CD4-positive, alpha-beta memory T cell (primary cell): ENCODE measurements at places on chromosomes 16 and 17. TPM values are rescaled to one million over a fixed set of nuclear protein-coding genes. Genes with fewer than 3 reads are reported as not detected.

GRCh38 chr16:14511800-14512135 is 118.3 kb downstream of the PARN start:
- DNase-seq = no peak

DNA sequence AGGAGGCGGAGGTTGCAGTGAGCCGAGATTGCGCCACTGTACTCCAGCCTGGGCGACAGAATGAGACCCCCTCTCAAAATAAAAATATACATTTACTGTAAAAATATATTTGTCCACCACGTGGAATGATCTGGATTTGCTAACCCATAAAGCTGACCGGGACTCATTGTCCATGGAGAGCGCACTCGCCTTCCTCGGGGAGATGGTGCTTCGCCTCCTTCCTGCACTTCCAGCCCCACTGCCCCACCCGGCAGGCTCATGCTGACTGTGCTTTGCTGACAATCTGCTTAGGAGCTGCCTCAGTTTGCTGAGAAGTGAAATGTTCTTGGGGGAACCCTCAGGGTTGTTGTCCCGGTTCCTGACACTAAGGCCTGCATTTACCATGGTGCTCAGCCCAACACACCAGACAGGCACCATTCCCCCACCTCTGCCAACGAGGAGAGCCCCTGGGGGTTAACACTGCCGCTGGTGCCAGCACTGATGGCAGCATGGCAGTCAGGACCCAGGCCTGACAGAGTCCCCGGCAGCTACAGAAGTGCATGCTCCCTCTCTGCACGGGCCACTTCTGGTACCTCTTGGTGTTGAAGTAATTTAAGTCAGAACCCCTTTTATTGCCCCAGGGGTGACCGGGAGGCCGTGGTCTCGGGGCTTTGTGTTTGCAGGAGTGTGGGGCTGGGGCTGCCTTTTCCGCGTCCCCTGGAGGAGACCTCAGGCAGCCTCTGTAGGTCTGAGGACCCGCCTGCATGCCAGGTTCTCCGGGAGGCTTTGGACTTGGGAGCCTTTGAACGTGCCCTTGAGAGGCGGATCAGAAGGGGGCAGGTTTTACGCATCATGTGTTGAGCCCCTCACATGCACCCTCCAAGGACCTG is 2.5 kb downstream of the NUBP2 start:
- DNase-seq = no peak

DNA sequence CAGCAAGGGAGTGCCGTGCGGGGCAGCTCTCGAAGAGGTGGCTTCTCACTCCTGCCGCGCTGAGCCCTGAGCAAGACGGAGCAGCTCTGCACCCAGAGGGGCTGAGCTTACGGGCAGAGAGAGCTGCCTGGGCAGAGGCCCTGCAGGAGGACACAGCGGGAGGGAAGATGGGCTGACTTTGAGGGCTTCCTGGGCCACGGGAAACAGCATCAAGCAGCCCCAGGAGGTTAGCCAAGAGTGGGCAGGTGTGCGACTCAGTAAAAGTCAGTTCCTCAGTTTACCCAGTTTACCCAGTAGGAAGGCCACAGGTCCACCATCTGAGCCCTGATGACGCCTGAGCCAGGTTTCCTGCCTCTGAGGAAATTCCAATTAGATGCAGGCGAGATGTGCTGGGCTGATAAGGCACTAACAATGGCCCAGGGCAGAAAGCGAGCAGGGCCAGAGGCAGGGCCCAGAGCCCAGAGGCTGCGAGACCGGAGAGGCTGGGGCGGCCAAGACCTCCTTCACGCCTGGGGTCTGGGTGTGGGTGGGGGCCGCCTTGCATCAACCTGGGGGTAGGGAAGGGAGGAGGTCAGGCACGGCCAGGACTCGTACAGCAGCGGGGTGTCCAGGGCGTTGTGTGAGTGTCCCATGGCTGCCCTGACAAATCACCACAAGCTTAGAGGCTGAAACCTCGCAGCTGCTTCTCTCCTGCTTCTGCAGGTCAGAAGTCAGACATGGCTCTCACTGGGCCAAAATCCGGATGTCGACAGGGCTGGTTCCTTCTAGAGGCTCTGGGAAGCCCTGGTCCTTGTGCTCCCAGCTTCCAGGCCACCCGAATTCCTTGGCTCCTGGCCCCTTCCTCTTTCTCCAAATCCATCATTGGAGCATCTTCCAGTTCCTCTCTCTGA is 32.0 kb upstream of the CIBAR2 start:
- no peak for DNase-seq

- DNase-seq = no peak
Observed at GRCh38 chr17:80112471-80113032, 11.2 kb downstream of the GAA start.

GRCh38 chr17:2985318-2985717 is 78.1 kb downstream of the OR1D5 start:
- no peak for DNase-seq

DNA sequence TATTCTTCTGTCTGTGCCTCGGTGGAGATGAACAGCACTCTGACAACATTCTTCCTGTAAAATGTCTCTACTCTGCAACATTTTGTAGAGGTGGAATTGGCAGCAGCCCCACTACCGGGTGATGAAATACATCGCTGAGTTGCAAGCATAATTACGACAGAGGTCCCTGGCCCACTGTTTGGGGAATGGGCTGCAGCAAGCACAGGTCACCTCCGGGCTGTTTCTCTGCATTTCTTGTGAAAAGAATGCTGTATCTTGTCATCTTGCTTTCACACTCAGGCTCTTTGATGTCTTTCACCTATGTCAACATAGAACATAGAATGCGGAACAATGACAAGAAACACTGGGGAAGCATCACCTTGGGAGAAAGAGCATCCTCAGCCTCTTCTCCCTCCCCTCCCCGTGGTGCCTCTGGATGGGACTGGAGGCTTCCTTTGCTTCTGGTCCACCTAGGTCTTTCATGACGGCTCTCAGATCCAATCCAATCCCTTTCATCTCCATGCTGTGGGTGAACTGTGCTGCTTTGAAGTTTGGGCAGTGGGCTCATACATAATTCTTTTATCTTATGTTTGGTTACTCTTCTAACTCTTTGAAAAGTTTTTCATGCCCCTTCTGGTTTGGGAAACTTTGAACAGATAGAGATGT is 265.0 kb downstream of the PHKB start:
- no peak for DNase-seq

GRCh38 chr16:49961089-49961488 is 63.9 kb upstream of the CNEP1R1 start:
- DNase-seq = no peak

DNA sequence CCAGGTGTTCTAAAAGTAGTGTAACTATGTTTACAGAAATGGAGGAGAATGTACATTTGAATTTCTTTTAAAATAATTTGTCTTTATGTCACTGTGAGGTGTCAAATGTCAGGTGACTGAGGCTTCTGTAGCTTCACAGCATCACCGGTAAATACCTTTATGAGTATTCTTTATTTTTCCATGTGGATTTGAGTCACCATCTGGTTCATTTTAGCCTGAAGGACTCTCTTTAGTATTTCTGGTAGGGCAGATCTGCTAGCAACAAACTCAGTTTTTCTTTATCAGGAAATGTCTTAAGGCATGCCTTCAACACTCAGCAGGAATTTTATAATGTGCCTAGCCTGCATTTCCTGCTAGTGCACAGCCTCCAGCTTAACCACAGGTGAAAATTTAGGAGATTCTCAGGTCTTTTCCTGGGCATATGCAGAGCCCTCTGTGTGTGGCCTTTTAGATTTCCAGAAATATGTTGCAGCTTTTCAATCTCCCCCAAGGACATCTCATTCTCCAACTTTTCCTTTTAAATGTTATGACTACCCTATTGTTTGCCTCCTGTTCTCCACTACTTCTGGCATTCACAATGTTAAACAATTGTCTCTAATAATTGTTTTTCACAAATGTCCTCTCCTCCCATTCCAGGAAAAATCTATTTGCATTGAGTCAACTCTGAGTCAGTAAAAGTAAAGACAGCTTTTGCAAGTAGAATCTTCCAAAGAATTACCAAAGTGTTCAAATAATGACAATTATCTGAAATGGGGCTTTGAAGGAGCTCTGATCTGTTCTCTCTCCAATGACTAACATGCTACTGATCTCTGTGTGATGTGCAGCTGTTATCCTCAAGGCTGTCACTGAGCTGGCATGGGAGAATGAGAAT is 239.4 kb upstream of the CPHXL start:
- DNase-seq = no peak

- DNase-seq = no peak
Observed at GRCh38 chr16:200388-200787, 20.1 kb downstream of the HBQ1 start.

GRCh38 chr17:82432017-82432416 is 13.6 kb upstream of the OGFOD3 start:
- DNase-seq = no peak

DNA sequence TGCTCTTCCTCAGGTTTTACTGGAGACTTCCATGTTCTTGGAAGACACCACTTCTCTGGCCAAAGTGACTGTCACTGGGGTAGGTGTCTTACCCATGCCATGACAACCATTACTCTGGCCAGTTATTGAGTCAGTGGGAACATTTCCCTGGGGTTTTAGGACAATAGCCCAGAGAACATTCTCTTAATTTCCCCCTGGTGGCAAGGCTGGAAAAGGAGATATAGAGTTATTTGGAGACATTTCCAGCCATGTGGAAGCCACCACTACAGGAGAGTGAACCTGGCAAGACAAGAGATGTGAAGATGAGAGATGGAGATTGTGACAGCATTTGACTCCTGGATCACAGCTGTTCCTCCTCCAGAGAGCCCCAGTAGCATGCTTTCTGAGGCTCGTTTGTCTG is 106.2 kb downstream of the CDK5R1 start:
- DNase-seq = no peak

- peak; percentile 6 for DNase-seq
Observed at GRCh38 chr17:57408071-57408811, 151.9 kb downstream of the MSI2 start.

DNA sequence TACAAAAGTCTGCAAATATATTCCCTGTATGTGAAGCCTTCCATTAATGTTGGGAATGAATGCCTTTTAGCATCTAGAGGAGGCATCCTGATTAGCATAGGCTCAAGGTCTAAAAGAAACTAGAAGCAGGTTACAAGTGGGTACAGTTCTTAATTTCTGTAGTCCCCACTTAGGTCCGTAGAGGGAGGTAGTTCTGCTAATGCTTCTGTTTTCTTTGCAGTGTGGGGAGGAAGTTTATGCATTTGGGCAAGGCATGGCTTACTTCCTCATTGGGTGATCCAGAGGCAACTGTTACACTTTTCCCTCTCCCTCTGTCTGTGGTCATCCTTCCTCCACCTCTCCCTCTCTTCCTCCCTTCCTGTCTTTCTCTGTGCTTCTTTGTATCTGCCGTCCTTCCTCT is 108.4 kb upstream of the ZKSCAN2 start:
- no peak for DNase-seq

DNA sequence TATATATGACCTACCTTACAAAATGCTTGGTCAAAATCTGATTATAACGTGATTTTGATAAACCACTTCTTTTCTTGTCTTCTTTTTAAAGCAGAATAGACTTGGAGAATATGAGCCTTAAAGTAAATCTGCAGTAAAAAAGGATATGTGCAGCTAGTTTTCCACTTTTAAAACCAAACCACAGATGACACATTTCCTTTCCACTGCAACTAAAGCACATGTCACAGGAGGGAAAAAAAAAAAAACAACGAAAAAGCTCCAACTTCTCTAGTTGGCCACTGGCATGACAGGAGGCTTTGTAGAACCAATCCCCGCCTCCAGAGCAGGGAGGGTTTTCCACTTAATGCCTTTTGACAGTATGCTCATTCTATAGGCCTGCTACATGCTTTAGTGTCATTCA is at the start of gene EVI2A:
TSS of gene EVI2A (minus strand) at position 142 of the 400 bp plus-strand sequence. CDS start 2,609 bp downstream, outside the sequence.
- DNase-seq = peak; percentile 91

DNA sequence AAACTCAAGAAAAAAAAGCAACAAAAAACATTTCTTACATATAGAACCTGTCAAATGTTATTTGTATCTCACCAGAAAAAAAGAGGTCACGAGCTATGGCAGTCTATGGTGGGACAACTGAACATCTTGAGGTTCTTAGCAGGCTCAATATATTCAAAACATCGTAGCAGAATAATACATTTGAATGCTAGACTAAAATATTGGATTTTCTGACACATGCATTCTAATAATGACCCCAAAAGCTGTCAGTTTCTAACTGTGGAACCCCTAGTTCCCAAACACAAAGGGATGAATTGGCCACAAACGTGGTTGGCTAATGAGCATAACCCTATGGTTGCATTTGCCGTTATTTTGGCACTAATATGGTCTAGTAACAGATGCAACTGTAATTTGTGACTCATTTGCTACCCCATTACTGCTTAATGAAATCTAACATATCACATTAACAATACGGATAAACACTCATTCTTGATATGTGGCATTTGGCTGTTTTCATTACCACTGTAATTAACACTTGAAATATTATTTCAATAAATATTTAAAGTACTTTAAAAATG is 81.2 kb downstream of the TOX3 start:
- DNase-seq = no peak

- peak; percentile 59 for DNase-seq
Observed at GRCh38 chr16:4330277-4330874, 14.5 kb downstream of the GLIS2 start.

GRCh38 chr16:67419502-67419901 is 3.2 kb upstream of the ZDHHC1 start:
- no peak for DNase-seq

DNA sequence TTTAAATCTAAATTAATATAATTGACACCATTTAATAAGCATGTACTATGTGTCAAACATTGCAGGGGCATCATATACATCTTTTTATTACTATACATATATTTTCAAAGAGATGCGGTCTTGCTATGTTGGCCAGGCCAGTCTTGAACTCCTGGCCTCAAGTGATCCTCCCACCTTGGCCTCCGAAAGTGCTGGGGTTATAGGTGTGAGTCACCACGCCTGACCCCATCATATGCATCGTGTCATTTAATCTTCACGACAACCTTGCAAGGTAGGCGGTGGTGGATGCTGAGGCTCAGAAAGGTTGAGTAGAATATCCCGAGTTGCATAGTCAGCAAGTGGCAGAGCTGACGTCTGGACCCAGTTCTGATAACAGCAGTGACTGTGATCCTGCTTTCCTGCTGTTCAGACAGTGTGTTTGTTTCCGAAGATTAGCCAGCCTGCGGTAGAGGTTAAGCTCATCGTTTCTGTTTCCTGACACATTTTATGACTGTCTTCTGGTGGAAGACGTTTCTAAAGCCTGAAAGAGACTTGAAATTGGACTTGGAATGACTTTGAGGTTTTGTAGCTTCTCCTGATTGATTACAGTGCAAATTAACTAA is 316.6 kb downstream of the SNX29 start:
- no peak for DNase-seq

Gene KRT9
- polyA plus RNA-seq = not detected

Gene FOXJ1
- polyA plus RNA-seq = not detected

Gene DHX58
- polyA plus RNA-seq = 19.3 TPM

Gene SDR42E2
- polyA plus RNA-seq = 0.11 TPM

Gene RNF112
- polyA plus RNA-seq = not detected

Gene SPECC1
- polyA plus RNA-seq = 1.7 TPM

Gene C16orf95
- polyA plus RNA-seq = 2.4 TPM

Gene PKMYT1
- not detected for polyA plus RNA-seq
